ENCODE measurements at places on chromosomes 4 and X.

GRCh38 chr4:174156239-174156826 lies 127.1 kb downstream of the FBXO8 start:
- no peak for DNase-seq

- DNase-seq: no peak
Measured at GRCh38 chrX:122813876-122814275, 370.2 kb upstream of the GRIA3 start.

DNA sequence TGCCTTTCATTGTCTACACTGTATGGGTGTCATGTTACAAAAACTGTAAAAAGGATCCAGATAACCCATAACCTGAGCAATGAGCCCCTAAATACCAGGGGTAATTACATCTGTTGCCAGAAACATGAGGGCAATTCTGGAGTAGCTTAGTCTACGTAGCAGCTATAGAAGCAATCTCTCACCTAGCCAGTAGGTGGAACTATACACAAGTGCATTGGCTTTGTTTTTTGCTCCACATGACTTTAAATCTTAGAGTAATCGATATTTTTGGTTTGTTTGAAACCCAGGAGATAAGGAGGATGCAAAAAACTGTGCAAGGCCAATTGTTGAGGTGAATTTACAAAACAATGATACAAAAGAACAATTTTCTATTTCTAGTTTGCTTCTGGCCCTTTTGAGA lies 57.5 kb downstream of the GPR82 start:
- DNase-seq: no peak

DNA sequence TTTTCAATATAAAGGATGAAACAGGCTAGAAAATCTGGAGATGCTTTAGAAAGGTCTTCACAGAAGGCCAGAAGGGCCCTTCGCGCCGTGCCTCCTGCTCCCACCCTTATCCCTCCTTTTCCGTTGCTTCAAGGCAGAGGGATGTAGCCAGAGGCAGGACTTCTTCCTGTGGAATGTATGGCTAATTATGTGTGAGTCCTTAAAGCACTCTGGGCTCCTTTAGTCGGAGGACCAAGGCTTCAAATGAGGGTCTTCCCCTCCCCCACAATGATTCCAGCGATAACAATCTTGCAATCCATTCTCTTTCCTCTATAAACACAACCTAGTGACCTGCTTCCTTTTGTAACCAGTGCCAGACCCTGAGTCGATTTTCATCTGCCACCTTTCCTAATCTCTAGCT lies 103.5 kb downstream of the GPC3 start:
- DNase-seq: no peak

- no peak for DNase-seq
Measured at GRCh38 chr4:11715753-11716521, 287.2 kb upstream of the HS3ST1 start.

DNA sequence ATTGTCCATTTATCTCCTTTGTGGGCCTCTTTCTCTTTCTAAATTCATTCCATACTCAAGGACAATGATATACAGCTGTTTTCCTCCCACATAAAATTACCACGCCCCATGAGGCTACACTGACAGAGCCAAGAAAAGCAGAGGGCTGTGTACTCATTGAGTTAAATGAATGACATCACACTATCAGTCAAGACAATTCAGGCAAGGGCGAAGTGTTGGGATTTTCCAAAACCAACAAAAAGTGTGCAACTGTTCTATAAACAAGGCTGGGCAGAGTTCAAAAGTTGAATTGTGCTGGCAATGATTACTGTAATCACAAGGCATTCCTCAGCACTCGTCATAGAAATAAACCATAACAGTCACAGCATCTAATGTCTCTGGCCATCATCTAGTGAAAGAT lies 799.6 kb upstream of the DIAPH2 start:
- DNase-seq: no peak

GRCh38 chr4:95367824-95368223 lies 180.9 kb downstream of the UNC5C start:
- no peak for DNase-seq

DNA sequence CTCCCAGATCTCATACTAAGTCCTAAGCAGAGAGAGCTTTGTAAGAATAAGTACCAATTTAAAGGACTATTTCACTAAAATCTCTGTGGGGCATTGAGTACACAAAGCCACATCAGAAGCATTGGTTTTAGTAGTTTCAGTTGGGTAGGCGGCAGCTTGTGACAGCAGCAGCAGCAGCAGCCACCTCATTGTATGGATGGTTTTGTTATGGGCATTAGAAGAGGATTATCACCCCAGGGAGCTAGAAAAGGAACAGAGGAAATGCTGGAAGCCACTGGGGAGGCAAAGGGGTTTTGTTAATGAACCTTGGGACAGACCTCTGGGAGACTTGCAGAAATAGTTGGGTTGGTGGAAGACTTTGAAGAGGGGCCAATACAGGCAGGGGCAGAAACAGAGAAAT lies 93.9 kb upstream of the FRMPD3 start:
- DNase-seq: no peak

DNA sequence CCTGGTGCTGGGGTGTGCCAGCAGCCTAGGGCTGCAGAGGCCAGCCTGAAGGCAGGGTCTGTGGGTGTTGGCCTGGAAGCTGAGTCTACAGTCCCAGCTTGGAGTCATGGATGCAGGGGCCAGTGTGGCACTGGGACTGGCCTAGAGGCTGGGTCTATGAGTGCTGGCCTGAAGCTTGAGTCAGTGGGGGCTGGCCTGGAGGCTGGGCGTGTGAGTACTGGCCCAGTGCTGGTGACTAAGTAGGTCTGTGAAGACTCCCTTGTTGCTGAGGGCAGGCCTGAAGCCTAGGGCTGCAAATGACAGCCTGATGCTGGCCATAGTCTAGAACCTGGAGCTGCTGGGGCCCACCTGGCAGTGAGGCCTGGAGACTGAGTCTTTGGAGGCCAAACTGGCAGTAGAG lies 31.3 kb upstream of the ALG13 start:
- DNase-seq: no peak

DNA sequence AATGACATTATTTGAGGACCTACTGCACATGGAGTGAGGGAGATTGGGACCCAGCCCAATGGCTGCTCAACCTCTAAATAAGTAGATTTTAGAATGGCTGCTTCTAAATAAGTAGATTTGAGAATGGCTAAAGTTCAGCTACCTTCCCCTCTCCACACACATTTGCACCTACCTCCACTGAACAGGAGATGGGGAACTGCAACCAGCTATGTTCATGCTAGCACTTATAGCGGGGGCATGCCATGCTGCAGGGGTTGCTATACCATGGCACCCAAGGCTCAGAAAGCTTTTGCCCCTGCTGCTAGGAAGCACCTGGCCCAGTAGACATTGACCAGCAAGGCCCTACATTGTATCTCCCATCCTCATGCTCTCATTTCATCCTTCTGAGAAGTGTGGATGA lies 70.2 kb upstream of the MAOA start:
- DNase-seq: no peak

DNA sequence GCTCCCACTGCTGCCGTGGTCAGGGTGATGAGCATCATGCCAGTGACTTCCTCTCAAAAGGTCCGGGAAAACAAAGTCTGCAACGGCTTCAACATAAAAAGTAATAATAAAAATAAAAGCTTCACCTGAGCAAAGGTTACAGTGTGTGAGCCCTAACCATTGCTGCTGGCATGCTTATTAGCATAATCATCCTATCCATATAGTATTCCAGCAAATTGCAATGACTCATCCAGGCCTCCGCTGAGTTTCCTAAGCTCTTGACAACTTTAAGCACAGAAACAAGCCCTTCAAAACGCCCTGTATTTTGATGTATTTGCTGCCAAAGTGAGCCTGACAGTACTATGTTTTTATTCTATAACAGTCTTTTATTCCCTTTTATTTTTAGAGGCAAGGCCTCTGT lies 100.5 kb downstream of the AASDH start:
- DNase-seq: no peak

GRCh38 chrX:24148121-24148520 lies 1.4 kb upstream of the ZFX start:
- DNase-seq: no peak

DNA sequence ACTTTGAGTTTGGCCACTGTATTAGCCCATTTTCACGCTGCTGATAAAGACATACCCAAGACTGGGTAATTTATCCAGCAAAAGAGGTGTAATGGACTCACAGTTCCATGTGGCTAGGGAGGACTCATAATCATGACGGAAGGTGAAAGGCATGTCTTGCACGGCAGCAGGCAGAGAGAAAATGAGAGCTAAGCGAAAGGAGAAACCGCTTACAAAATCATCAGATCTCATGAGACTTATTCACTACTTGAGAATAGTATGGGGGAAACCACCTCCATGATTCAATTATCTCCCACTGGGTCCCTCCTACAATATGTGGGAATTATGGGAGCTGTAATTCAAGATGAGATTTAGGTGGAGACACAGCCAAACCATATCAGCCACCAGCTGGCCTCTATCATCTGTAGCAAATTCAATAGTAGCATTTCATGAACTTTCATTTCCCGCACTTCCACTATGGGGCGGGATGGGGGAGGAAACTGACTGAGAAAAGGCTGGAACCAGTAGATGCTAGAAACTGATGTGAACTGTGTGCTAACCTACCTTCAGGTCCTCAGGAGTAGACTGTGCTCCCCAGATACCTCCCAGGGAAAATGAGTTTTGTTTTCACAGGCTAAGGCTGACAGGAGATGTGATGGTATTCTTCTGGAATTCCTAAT lies 35.3 kb upstream of the LGI2 start:
- DNase-seq: no peak

- no peak for DNase-seq
Measured at GRCh38 chr4:157907226-157907946, 265.4 kb downstream of the GASK1B start.

DNA sequence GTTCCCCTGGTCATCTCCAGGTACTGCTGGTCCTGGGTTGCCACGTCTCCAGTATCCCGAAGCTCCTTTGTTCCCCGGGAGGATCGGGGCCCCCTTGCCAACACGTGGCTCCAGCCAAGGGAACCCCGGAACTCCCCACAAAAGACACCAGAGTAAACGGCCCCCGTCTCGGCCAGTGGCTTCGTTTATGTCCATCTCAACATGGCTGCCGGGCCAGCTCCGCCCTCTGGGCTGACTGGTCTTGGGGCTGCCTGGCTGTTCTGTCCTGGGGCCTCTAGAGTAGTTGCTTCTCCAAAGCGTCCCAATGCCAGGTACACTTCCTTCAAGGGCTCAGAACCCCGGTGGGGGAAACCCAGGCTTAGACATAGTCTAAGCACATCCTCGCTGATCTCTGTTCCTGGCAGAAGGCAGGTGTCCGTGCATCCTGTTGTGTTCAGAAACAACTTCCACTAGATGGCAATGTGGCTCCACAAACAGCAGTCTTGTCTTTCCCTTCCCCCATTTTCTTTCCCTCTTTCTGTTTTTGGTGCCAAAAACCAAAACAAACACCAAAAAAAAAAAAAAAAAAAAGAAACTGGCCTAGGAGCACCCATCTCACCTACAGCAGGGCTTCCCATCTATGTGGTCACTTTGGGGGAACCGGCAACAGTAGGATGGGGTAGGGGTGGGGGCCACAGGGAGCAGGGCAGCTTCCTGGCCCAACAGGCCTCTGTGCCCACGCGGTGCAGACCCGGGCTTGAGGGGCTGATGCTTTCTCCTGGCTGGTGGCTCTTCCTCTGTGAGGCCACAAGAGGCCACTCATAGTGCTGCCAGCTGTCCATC lies 35.3 kb downstream of the NBDY start:
- DNase-seq: no peak
